ENCODE measurements at places on chromosomes 3 and 15.
A peak's percentile ranks its signal among the peaks of the same experiment; 100 is the strongest.

DNA sequence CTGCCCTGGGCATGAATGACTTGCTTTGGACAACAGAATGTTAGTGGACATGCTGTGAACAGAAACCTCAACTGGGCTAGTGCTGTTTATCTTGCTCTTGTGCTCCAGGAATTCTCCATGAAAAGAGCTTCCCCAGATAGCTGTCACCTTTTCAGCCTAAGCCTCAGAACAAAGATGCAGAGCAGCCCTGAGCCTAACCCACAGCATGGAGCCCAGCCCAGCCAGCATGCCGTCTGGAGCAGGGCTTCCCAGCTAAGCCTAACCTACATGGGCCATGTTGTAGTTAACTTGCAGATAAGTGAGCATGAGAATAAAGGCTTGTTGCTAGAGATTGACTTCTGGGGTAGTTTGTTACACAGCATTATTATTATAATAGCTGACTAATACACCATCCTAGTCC is 48.9 kb downstream of the SCN5A start:
- no peak for DNase-seq

- no peak for DNase-seq
Observed at GRCh38 chr3:123750209-123750608, 133.9 kb downstream of the MYLK start.

GRCh38 chr3:72295962-72296450 is 511.1 kb upstream of the PROK2 start:
- DNase-seq: no peak

GRCh38 chr3:49747792-49748480 is 24.2 kb upstream of the GMPPB start:
- no peak for DNase-seq

GRCh38 chr15:68609629-68610028 is 30.8 kb downstream of the CORO2B start:
- DNase-seq: no peak

- DNase-seq: no peak
Observed at GRCh38 chr3:137134431-137134830, 176.6 kb downstream of the IL20RB start.

DNA sequence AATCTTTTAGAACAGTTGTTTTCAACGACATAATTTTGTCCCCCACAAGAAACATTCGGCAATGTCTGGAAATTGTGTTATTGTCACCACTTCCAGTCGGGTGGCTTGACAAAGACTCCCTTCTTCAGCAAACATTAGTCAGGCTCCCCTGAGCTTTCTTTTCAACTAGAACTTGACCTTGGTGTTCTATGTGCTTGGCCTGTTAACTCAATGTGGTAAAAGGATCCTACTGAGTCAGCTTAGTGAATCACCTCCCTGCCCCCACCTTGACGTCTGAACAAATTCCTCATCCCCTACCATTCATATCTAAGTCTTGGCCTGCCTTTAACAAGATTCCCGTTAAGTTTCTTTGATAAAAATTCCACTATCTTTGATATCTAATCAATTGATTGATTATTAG is 465.0 kb upstream of the ROBO1 start:
- no peak for DNase-seq

GRCh38 chr3:27596921-27597320 is 112.7 kb upstream of the SLC4A7 start:
- no peak for DNase-seq

DNA sequence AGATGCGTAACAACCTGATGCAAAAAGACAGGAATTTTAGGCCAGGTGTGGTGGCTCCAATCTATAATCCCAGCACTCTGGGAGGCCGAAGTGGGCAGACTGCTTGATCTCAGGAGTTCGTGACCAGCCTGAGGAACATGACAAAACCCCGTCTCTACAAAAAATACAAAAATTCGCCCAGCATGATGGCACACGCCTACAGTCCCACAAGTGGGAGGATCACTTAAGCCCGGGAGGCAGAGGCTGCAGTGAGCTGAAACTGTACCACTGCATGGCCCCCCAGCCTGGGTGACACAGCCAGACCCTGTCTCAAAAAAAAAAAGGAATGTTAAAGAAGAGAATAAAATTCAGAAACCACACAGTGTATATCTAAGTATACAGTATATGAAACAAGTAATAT is 40.7 kb downstream of the PTPN9 start:
- DNase-seq: no peak

DNA sequence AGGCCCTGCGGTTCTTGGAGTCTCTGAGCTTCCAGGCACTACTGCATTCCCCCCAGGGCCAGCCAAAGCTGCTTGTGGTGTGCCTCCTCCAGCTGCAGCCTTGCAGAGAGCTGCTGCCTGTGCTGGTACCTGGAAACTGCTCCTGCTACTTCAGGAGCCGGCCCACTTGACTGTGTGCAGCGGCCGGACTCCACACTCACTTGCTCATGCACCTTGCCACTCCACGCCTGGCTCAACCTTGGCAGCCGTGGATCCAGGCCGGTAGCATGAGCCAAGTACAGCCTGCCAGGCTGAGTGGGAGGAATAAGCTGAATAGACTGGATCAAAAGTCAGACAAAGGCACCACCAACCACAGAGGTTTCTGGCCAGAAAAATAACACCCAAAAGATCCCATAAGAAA is 169.7 kb downstream of the TJP1 start:
- DNase-seq: no peak

- DNase-seq: no peak
Observed at GRCh38 chr15:58489289-58490085, 57.7 kb downstream of the LIPC start.

GRCh38 chr3:186322761-186323160 is 39.3 kb downstream of the DGKG start:
- no peak for DNase-seq

GRCh38 chr3:29775340-29775739 is 494.5 kb downstream of the RBMS3 start:
- no peak for DNase-seq

DNA sequence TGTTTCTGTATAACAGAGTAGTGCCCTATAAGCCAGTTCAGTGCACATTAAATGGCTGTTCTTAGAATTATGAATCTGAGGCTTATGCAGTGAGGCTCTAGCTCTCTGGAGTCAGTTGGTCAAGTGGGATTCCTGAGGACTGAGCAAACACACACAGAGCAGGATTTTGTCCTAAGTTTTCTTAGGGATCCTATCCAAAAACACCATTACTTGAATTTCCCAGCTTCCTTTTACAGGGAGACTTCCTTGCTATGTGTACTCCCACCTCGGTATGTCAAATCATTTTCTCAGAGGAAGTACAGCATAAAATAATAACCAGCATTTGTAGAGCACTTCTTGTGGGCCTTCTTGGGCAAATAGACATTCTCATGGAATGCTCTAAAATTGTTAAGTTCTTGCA is 63.1 kb upstream of the GOLGA6B start:
- no peak for DNase-seq

DNA sequence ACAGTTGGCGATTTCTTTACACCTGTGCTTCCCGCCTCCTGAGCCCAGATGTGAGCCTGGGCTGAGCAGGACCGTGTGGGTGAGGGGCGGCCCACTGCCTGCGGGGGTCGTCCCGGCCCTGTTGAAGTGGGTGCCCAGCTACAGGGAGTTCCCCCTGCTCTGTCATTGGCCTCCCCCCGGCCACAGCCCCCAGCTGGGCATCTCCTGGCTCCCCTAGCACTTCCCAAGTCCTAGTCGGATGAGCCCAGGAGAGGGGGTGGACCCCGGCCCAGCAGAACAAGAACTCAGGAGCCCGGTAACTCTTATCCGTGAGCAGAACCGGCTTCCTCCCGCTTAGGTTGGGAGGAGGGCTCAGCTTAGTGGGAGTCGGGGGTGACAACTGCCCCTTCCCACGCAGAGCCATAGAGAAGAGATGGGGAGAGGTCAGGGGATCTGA is 757 bp downstream of the PAQR5 start:
- no peak for DNase-seq

- no peak for DNase-seq
Observed at GRCh38 chr15:99305761-99306505, 54.7 kb downstream of the LRRC28 start.

DNA sequence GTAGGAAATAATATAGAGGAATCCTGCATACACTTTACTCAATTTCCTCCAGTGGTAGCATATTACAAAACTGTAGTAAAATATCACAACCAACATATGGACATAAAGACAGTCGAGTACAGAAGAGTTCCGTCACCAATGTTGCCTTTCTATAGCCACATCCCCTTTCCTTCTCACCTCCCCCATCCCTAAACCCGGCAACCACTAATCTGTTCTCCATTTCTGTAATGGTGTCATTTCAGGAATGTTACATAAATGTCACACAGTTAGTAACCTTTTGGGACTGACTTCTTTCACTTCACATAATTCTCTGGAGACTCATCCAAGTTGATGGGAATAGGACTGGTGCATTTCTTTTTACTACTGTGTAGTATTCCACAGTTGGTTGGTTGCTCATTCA is 41.4 kb upstream of the ATG7 start:
- DNase-seq: no peak

- DNase-seq: peak; percentile 28
Observed at GRCh38 chr3:152269831-152270734, 1.4 kb downstream of the MBNL1 start.

DNA sequence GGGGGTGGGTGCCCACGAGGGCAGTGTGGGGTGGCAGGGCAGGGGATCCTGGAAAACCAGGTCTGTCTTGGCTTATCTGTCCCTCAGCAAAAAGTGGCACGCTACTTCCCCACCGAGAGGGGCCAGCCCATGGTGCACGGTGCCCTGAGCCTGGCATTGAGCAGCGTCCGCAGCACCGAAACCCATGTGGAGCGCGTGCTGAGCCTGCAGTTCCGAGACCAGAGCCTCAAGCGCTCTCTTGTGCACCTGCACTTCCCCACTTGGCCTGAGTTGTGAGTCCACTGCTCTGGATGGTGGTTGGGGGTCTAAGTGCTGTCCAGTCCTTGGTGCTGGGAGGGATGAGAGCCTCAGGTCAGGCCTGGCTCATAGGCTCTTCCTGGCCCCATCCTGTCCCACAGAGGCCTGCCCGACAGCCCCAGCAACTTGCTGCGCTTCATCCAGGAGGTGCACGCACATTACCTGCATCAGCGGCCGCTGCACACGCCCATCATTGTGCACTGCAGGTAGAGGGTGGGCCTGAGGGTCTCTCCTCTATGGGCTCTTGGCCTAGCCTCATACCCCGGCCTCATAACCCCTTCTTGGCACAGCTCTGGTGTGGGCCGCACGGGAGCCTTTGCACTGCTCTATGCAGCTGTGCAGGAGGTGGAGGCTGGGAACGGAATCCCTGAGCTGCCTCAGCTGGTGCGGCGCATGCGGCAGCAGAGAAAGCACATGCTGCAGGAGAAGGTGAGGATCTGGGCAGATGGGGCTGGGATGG is 31.1 kb downstream of the PTPN23 start:
- no peak for DNase-seq

- no peak for DNase-seq
Observed at GRCh38 chr3:159380891-159381290, 579.0 kb downstream of the MFSD1 start.

- DNase-seq: no peak
Observed at GRCh38 chr3:39965997-39966396, 156.6 kb downstream of the MYRIP start.

- no peak for DNase-seq
Observed at GRCh38 chr3:57889807-57890206, 118.4 kb upstream of the FLNB start.

- DNase-seq: no peak
Observed at GRCh38 chr15:101372149-101372577, 77.1 kb upstream of the SNRPA1 start.

DNA sequence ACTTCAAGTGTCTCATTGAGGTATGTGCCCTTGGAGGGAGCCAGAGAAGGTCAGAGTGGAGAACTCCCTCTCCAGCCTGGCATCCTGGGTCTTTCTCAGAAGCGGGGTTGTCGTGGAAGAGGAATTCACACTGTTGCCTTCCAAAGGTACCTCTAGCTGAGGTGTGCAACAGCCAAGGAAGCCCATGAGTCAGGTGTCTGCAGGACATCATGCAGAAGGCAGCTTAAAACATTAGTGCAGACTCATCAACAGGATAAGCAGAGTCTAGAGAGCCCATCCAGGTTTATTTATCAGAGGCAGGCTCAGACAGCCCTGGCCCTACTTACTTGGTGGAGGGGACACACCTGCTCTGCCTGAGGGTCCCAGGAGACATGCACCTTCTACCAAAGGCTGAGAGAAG is 95.6 kb upstream of the TPM1 start:
- DNase-seq: no peak

DNA sequence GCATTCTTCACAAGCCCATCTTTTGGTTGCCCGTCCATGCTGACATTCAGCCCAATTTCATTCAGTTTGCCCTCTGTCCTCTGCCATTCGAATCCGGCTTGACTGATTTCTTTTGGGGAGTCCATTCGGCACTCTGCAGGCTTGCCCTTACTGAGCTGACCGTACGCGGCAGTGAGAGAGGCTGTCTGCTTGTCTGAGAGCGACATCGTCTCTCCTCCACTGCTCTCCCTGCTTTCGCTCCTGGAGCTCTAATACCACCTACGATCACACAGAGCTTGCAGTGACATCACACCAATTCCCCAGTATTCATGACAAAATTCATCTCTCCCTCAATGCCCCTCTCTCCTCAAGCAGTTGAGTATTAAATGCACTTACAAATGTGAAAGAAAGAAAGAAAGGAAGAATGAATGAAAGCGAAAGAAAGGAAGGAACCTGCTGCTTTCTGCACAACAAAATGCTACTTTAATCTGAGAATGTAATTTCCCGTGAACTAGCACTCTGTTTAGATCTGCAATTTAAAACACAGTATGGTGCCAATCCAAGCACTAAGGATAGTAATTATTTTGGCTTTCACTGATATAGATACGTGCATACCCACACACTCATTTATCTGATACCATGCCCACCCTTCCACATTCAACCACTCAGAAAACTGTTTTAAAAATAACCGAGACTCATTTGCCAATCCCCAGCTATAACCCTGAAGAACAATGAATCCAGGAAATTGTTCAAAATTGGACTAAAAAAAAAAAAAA is 89.5 kb downstream of the DHX30 start:
- no peak for DNase-seq

DNA sequence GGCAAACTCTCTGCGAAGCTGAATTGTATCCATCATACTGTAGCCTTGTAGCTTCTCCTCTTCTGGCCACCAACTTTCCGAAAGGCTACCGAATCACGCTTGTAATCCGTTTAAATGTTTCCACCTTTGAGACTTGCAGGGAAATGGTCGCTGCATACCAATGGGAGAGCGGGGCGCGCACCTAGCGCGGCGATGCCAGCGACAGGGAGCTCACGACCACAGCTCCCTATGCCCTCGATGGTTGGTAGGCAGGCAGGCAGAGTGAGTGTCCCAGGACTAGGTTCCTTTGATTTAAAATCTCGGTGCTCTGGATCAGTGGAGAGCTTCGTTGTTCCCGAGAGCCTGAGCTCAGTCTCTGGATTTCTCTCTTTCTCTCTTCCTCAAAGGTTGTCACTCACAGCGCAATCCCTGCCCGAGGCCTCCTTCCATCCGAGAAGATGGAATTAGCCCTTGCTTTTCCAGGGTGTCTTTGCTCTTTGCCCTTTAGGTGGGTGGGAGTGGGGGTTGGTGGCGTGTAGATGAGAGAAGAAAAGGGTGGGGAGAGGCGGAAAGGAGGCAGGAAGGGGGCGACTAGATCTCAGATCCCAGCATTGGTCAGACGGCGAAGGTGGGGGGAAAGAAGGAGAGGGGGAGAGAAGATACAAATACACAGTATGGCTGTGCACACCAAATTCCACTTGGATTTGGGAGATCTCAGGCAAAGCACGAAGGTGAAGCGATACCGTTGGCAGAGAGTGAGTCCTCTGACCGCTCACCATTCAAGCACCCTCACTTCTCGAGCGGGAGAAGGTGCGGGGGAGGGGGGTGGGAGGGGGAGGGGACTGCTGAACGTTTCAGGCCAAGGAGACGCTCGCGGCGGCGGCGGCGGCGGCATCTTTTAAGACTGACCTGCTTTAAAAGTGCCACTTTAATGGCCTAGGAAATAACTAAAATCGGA is at the start of gene SLITRK3:
Gene SLITRK3 (minus strand): TSS at position 745 of the 937 bp plus-strand sequence. CDS start 5,554 bp downstream, outside the sequence.
- DNase-seq: no peak

GRCh38 chr3:8784676-8785435 is 15.4 kb upstream of the OXTR start:
- DNase-seq: no peak
